ENCODE measurements at places on chromosomes 7 and 10.

DNA sequence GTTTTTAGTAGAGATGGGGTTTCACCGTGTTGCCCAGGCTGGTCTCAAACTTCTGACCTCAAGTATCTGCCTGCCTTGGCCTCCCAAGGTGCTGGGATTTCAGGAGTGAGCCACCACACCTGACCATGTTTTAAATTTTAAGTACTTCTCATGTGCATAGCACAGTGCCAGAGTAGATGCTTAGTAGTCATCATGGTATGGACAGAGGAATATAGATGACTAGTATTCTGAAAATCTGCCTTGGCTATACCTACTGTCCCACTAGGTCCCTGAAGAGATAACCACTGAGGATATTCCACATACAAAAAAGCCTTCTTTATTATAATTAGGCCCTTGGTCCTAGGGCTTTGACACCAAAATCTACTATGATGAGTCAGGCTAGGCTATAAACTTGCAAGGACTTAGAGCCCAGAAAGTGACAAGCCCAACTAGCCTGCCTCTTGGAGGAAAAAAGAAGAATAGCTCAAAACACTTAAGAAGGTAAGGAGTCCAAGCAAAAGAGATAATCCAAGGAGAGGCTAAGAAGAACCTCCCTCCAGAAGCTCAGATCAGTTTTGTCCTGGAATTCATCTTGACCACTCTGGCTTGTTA lies 34.0 kb downstream of the LUC7L2 start:
- no peak for DNase-seq

GRCh38 chr10:101968940-101969321 lies 87.0 kb downstream of the ARMH3 start:
- DNase-seq: no peak

DNA sequence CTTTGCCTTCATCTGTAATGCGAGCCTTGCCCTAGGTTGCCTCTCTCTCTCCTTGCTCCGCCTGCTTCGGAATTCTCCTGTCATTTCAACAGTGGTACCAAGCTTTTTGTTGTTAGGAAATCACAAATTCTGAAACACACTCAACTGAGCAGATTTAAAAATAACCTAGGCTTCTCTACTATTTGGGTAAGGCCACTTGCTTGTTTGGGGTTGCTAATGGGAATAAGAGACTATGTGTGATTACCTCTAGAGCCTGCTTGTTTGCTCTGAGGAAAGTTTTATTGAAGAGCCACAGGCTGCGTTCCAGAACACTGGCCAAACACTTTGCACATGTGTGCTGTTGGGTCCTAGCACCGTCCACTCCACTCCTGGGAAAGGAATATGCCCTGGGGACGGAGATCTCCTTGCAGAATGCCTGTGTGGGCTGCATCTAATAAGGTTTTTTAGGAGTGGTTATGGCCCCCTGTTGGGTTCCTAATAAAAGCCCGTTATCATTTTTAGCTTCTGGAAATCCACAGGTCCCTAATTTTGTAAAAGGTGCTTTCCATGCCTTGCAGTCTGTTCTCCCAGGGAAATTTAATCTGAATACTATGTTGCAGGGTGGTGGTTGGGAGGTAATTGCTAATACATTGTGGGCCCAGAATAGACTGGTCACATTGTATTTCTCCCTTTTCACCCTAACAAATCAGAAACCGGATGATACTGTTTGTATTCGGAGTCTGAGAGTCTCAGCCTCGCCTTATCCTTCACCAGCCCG lies 68.7 kb upstream of the KLF6 start:
- no peak for DNase-seq

DNA sequence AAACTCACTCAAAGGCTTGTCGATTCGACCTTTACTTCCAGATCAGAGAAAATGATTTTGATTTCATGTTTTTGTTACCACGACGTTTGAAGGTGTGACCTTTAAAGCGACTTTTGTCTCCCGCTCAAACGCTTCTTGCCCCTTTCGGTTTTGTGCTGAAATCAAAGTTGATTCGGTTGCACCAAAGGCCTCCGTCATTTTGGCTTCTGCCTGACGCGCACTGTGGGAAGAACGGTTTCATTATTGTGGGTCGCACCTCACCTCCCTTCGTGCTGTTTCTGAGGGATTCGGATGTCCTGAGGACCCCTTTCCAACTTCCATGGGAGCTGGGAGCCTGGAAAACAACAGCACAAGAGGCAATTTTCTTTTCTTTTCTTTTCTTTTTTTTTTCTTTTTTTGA lies 176.9 kb downstream of the DNAJB6 start:
- DNase-seq: no peak

DNA sequence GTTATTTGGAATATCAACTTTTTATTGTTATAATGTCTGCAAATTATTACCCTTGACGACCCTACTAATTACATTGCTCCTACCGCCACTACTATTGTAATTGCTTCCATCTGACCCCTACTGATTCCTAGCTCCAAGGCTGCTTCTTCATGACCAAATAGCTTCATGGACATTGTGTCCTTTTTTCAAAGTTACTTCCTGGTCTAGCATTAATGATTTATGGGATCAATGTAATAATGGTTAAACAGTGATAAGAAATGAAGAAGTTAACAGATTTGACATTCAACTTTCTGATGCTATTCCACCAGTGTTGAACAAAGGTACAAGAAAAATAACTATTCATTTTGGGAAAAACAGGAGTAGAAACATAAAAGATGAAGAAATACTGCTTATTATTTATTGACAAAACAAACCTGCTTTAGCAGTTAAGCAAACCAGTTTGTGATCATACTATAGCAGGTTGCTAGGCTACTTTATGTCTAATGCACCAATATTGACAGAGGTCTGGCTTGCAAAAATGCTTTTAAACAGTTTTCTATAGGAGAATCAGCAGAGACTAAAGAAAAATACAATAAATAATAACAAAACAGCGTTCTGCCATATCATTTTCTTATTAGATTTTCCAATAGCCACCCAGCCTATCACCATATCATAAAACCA lies 125.8 kb downstream of the PCLO start:
- DNase-seq: no peak

GRCh38 chr7:20510573-20510900 lies 104.9 kb upstream of the ABCB5 start:
- no peak for DNase-seq

- no peak for DNase-seq
Measured at GRCh38 chr7:11181590-11181989, 207.9 kb downstream of the PHF14 start.

DNA sequence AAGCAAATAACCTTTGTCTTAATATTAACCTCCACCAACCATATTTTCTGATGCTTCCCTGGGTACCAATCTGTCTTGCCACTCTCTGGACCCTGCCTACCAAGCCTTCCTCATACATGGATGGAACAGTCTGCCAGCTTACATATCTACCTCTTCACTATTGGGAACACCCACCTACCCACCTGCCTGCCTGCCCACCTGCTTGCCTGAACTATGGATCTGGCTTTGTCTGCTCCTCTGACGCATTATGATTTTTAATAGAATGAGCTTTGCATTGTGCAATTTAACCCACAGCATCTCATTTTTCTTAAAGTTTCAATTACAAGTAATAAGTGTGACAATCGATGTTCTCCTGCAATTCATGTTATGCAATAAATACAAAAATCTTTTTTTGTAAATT lies 137.9 kb upstream of the LSM8 start:
- DNase-seq: no peak

- no peak for DNase-seq
Measured at GRCh38 chr7:44279286-44279685, 46.1 kb downstream of the CAMK2B start.

GRCh38 chr10:14917827-14918226 lies 36.1 kb downstream of the DCLRE1C start:
- no peak for DNase-seq

GRCh38 chr10:5442990-5443370 lies 30.6 kb downstream of the NET1 start:
- DNase-seq: no peak

DNA sequence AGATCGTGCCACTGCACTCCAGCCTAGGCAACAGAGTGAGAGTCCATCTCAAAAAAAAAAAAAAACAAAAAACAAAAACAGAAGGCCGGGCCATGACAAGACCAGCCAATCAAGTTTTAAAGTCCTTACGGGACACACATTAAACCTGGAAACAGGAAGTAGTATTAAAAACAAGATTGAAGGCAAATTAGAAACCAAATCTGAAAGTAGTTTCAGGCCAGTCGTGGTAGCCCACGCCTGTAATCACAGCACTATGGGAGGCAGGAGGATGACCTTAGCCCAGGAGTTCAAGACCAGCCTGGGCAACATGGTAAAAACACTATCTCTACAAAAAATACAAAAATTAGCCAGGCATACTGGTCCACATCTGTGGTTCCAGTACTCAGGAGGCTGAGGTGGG lies 18.1 kb downstream of the PSAP start:
- DNase-seq: no peak

- no peak for DNase-seq
Measured at GRCh38 chr7:23208316-23208715, 26.5 kb downstream of the NUP42 start.

GRCh38 chr10:12841826-12842225 lies 159.7 kb downstream of the CCDC3 start:
- DNase-seq: no peak

DNA sequence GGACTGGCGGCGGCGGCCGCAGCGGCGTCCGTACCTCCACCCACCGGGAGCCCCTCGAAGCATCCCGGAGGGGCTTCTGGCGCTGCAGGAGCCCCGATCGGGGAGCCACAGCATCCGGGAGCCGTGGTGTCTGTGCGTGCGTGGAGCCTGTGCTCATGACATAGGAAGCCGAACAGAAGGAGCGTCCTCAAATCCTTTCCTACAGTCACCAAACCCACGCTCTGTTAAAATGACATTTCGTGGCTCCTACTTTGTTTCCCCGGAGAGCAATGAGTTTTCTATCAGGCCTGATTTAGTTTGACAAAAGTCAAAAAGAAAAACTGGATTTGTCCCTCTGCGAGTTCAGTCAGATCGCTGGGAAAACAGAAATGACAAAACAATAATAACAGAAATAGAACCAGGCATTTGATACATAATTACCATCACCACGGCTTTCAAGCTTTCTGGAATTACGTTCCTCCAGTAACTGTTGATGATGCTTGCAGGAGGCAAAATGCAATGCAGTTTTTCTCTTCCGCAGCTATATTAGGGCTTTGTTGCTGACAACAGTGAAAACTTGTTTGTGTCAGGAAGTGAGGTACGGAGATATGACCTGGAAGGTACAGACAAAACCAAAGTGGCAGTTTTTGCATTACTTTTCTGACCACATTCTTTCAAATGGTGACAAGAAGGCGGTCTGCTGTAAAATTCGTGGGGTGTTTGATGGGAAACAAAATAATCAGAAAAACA lies 219.3 kb upstream of the MKLN1 start:
- DNase-seq: no peak

DNA sequence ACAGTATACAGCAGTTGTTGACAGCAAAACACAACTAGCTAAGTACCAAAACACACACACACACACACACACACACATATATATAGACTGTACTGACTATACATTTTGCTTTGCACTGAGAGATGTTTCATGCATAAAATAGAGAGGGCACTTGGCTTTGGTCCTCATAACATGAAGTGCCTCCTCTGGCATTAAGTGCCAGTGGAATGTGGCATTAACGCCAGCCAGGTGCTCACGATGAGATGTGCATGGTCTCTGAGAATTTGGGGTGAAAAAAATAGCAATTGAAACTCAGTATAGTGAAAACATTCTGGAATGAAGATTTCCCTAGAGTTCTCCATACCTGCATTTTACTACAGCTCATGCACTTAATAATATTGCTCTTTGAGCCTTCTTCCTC lies 70.0 kb upstream of the INSYN2A start:
- no peak for DNase-seq

DNA sequence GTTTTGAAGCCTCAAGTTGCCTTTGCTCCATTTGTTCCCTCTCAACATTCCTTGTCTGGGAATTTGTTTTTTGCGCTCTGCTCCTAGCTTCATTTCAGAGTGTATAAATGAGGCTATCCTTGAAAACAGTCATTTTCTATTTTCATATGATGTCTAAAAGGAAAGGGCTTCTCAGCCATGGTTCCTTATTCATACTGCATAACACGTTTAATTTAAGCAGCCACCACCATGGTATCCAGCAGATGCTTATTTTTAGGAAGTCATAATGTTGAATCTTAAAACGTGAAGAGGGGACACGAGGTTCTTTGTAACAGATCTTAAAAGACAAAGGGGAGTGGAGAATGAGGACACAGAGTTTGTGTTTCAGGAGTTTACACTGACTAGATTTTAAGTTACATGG lies 14.5 kb downstream of the POU6F2 start:
- DNase-seq: no peak

- DNase-seq: no peak
Measured at GRCh38 chr7:18702071-18702829, 206.7 kb downstream of the HDAC9 start.

GRCh38 chr10:117271427-117271826 lies 30.5 kb downstream of the SLC18A2 start:
- DNase-seq: peak; percentile 27

DNA sequence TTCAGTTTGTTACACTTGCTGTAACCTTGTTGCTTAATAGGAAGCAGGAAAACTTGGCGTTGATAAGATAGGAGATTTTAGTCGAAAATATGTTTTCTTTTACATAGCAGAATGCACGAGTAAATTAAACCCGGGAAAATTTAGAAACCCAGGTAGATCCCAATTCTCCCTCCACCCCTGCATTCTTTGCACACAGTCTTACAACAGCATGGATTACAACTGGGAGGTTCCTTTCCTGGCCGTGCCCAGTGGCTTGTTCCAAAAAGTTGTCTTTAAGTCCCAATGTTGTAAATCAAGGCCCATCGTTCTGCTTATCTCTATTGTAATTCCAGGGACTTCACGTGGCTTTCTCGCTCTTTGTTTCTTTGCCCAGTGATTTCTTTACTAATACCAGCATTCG lies 1.1 kb upstream of the DPY19L1 start:
- DNase-seq: no peak

- DNase-seq: no peak
Measured at GRCh38 chr7:12705878-12706277, 18.4 kb downstream of the ARL4A start.

DNA sequence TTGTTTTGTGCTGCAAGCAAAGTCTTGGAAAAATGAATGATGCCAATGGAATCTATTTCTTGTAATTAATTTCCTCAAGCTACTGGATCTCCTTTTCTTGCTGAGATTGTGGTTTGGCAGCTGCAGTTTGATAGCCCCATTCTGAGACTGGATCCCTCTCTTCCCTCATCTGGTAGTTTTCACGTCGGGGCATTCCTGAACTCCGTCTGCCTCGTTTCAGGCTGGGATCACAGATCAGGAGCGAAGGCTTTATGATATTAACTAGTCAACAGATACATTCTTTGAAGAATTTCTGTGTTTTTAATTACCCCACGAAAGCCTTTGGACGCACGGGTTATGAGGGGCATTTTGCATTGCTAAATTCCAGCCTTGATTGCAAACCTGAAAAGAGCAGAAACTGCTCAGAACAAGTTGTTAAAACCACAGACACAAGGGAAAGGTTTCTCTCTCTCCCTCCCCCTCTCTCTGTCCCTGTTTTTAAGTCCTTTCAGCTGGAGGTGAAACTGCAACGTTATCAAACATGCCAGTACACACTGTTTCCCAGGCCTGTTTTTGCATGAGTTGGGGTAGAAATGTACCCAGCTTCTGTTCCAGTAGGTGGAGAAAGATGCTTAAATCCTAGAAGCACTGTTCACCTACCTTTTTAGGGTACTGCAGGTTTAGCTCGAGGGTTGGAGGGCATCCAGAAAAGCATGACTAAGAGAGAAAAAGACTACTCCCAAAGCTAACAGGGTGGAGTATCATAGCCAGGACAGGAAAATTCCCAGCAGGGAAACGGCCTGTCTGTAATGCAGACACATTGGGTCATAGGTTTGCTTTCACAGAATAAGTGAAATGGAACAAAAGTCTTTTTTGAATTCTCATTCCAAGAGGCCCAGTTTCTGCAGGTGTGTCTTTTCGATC lies 124.3 kb downstream of the CUX1 start:
- DNase-seq: peak; percentile 63

- DNase-seq: no peak
Measured at GRCh38 chr7:1811850-1812508, 141.9 kb downstream of the ELFN1 start.

Measured in retinal pigment epithelial cell (primary cell).